Coronary artery (tissue), 2 donors: ENCODE measurements at places on chromosomes 5 and 9.

DNA sequence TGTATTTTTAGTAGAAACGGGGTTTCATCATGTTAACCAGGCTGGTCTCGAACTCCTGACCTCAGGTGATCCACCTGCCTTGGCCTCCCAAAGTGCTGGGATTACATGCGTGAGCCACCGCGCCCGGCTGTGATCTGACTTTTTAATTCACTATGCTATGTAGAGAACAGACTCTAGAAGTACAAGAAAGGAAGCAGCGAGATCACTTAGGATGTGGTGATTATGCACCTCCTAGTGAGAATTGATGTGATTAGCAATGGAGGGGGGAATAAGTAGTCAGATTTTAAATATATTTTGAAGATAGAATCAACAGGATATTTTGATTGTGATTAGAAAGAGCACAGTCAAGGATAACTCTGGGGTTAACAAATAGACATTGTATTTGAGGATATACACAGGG, 36.3 kb downstream of the GAPVD1 start:
- DNase-seq: no peak

GRCh38 chr9:75064307-75065025, 23.5 kb downstream of the NMRK1 start:
- no peak for DNase-seq

- DNase-seq: no peak
Observed at GRCh38 chr9:127915801-127916719, 781 bp downstream of the ST6GALNAC4 start.

- no peak for DNase-seq
Observed at GRCh38 chr5:99248066-99248465, 319.3 kb upstream of the CHD1 start.

GRCh38 chr9:777978-778377, 63.5 kb upstream of the DMRT1 start:
- DNase-seq: no peak

GRCh38 chr9:126499005-126499910, 114.5 kb upstream of the LMX1B start:
- DNase-seq: no peak

DNA sequence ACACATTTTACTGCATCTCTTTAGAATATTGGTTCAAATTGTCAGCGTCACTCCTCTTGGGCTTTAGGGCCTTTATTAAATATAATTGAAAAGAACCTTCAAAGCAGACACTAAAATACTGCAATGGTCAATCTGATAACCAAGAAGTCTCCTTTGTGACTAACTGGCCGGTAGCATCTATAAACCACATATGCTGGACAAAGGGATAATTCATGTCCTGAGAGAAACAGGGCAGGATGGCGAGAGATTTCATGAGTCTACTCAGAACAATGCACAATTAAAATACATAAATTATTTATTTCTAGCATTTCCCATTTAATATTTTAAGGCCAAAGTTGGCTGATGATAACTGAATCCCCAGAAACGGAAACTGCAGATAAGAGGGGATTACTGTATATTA, 1083.4 kb upstream of the CDH18 start:
- no peak for DNase-seq

DNA sequence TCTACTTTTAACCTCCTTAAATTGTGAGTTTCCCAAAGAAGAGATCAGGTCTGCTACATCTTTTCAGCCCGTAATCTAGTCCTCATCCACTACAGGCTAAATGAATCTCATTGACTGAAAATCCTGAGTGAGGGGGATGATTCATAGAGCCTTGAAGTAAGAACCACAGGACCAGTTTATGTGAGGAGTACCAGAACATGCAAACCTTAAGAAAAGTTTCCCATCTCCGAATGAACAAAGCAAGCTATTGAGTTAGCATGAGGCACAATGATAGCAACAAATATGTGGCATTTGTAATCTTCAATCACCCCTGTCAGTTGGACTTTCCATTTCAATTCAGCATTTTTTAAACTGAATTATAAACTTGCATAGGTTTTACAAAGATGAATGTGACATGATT, 197.0 kb downstream of the ALDH1A1 start:
- no peak for DNase-seq

- no peak for DNase-seq
Observed at GRCh38 chr5:152355061-152355460, 50.0 kb downstream of the NMUR2 start.

DNA sequence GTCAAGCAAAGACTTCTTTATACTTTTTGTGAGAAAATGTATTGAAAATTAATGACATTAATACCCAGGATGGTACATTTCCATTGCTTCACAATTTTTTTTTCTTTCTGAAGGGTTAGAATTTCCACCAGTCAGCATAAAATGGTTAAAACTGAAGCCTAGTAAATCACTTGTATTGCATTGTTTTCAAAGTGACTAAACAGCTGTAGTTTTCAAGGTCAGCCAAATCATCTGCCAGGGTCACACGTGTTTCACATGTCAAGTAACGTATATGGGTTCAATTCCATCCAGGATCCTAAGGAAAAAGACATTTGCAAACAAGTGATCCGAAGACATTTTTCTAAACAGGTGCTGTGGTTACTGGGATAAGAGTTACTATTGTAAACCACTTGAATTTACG, 574.2 kb downstream of the RAB3C start:
- no peak for DNase-seq

DNA sequence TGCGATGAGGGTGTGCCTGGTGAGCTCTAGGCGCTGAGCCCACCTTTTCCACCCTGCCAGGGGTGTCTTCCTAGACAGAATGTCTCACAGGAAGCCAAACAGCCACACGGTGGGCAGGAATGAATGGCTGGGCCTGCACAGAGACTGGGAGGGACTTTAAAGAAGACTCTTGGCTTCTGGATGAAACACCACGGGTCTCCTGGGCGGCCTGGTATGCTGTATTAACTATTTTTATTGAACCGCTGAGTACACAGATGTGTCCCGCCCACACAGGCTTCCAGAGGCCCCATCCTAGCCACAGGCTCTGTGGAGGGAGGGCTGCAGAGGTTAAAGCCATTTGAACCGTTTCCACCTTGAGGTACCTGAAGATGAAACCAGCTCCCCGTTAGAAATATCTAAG, 115.2 kb upstream of the CXCL14 start:
- no peak for DNase-seq

GRCh38 chr5:155884041-155884440, 442.9 kb upstream of the SGCD start:
- no peak for DNase-seq

DNA sequence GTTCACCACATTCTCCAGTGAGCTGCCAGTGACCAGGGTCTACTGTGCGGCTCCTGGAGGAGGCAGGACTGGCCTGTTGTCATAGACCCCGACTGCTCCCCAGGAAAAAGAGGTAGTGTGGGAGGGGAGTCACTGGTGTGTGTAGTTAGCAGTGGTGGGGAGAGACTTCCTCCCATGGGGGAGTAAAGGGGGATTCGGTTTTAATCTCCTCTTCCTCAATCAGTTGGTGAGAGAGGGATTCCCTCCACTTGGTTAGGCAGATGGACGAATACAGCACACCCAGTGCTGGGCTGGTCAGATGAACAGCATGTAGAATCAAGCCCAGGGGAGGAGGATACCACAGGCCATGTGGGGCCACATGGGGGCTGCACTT, 207.6 kb upstream of the S1PR3 start:
- DNase-seq: no peak

DNA sequence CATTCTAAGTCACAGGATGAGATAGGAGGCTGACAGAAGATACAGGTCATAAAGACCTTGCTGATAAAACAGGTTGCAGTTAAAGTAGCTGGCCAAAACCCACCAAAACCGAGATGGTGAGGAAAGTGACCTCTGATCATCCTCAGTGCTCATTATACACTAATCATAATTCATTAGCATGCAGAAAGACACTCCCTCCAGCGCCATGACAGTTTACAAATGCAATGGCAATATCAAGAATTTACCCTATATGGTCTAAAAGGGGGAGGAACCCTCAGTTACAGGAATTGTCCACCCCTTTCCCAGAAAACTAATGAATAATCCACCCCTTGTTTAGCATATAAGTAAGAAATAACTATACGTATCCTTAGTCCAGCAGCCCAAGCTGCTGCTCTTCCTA, 63.2 kb upstream of the IQGAP2 start:
- no peak for DNase-seq

GRCh38 chr9:38094165-38094564, 25.1 kb upstream of the SHB start:
- DNase-seq: peak; percentile 35

GRCh38 chr5:137627706-137628105, 108.2 kb downstream of the KLHL3 start:
- no peak for DNase-seq

GRCh38 chr9:22114956-22115355, 105.9 kb upstream of the CDKN2B start:
- DNase-seq: no peak

GRCh38 chr9:71826279-71826678, 58.0 kb upstream of the CEMIP2 start:
- DNase-seq: no peak

DNA sequence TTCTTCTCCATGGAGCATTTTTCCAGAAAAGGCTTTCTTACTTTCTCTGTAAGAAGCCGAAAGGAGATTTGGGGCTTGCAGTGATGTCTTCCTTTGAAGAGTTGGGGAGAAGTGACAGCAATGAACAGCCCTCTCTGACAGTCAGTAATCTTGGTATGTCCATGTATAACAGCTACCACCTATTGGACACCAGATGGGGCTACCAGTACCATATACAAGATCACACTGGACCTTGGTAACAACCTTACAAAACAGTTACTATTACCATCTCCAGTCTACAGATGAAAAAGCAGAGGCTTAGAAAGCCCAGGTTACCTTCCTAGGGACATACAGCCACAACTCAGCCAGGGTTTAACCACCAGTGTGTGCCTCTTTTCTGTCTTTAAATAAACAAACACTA, 272.7 kb upstream of the TRPC7 start:
- no peak for DNase-seq

- no peak for DNase-seq
Observed at GRCh38 chr5:171578829-171579491, 159.5 kb downstream of the FGF18 start.

DNA sequence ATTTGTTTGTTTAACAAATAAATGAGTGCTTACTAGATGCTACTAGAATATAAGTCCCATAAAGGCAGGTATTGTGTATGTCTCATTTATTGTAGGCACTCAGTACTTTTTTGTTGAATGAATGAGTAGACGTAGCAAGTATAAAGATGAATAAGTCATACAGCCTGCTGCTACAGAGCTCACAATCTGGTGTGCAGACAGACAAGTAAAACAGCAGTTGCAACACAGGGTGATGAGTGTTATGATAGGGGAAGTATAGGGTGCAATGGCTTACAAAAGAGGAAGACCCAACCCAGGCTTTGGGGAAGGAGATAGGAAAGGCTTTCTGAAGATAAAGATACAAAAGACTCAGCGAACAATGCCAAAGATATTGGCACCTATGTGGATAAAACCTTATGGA, 47.7 kb downstream of the SH3RF2 start:
- DNase-seq: no peak

- no peak for DNase-seq
Observed at GRCh38 chr5:94463739-94464138, 154.7 kb downstream of the KIAA0825 start.

GRCh38 chr9:32968101-32969011, 33.1 kb downstream of the APTX start:
- DNase-seq: no peak

DNA sequence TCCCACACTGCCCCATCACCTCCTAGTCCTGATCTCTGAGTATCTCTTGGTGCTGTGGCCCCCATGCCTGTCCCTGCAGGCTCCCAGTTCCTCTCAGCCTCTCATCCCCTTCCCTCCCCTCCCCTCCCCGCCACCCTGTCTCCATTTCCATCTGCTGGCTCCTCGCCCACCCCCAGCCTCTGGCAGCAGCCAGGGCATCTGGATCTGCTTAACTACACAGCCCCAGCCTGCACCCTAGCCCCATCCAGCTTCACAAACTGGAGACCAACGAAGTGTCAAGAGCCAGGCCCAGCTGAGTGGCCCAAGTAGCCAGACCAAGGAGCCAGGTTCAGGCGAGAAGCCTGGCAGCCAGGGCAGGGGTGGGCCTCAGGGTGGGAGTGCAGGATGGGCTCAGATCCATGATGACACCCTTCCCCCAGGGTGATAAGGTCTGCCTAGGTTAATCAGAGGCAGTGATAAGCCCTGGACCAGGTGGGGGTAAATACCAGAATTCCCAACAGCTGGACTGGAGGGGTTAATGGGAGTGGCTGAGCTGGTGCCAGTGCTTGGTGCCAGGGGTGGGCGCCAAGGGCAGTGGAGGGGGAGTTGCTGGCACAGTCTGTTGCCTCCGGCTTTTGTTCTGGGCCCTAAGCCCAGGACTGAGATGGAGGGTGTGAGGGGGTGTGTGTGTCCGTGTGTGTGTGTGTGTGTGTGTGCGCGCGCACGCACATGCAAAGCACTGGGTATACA, 2.5 kb downstream of the IL11RA start:
- DNase-seq: peak; percentile 86

DNA sequence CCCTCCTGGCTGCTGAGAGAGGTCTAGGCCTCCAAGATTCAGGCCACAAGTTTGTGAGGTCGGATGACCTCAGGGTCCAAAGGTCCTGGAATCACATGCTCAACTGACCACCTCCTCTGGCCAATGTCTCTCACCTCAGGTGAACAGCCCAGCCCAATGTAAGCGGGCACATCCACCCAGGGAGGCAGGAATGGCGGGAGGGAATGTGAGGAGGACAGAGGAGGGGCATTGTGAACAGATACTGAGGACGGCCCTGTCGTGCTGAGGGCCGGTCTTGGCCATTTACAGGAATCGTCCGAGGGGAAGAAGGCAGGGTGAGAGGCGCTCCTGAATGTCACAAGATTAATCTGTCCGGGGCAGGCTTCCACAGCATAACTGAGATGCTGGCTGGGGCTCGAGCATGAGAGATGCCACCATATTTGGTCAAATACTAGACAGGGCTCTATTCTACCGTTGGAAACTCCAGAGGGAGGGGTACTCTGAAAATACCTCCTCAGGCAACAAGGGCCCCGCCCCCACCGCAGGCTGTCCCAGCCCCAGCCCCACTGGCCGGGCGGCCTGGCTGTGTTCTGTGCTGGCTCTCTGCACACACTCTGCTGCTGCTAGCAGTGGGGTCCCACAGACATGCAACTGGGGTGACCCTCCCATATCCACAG, 1.5 kb upstream of the IL17B start:
- DNase-seq: peak; percentile 95

- no peak for DNase-seq
Observed at GRCh38 chr5:86143837-86144236, 473.9 kb upstream of the COX7C start.

GRCh38 chr5:137145721-137146120, 353.4 kb downstream of the SPOCK1 start:
- no peak for DNase-seq

DNA sequence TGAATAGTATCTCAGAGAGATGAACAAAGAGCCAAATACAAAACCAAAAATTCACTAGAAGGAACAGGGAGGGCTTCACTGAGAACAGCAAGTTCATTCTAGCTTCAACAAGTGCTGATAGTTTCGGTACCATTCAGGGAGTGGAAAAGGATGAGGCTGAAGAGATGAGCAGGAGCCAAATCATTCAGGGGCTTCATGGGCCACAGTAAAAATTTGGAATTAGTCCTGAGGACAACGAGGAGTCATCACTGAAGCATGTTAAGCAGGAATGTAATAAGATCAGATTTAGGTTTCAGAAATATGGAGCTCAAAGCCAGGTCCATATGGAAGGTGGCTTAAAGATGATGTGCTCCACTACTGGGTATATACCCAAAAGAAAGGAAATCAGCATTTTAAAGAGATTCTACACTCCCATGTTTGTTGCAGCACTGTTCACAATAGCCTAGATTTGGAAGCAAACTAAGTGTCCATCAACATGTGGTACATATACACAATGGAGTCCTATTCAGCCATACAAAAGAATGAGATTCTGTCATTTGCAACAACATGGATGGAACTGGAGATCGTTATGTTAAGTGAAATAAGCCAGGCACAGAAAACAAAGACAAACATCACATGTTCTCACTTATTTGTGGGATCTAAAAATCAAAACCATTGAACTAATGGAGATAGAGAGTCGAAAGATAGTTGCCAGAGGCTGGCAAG, 36.2 kb downstream of the SPOCK1 start:
- no peak for DNase-seq
